ENCODE measurements at places on chromosomes 7 and 10. TPM values are rescaled to one million over a fixed set of nuclear protein-coding genes. Genes with fewer than 3 reads are reported as not detected.

SLC26A4 gene
- 0.83 TPM for total RNA-seq

NUTM2B gene
- 0.45 TPM for total RNA-seq

CPVL gene
- total RNA-seq, result 196 TPM

ADIRF gene
- total RNA-seq, result 34.1 TPM

ACSL5 gene
- total RNA-seq, result 6.7 TPM

MRPL32 gene
- 57.7 TPM for total RNA-seq

CLEC5A gene
- 0.09 TPM for total RNA-seq

KLLN gene
- total RNA-seq, result 0.41 TPM

ZNF239 gene
- total RNA-seq, result 1.1 TPM

CALY gene
- total RNA-seq, result not detected

Data from heart right ventricle (tissue), 16 donors.